ENCODE measurements at places on chromosomes 12 and 14.

DNA sequence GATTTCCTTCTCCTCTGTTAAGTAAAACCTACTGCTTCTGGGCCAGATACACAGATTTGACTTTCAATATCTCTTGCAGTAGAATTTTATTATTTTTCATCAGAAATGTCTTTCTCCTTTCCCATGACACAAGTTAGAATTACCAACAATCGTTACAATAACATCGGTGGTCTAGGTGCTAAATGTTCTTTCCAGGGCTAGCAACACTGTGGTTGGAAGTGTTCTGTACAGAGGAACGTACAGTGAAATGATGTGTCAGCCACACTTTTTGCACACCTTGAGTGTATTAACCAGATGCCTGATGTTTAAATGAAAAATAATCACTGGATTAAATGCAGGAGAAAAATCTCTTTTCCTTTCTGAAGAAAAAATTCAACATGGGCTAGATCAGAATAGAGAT is 27.7 kb upstream of the KLRD1 start:
- DNase-seq, result no peak

DNA sequence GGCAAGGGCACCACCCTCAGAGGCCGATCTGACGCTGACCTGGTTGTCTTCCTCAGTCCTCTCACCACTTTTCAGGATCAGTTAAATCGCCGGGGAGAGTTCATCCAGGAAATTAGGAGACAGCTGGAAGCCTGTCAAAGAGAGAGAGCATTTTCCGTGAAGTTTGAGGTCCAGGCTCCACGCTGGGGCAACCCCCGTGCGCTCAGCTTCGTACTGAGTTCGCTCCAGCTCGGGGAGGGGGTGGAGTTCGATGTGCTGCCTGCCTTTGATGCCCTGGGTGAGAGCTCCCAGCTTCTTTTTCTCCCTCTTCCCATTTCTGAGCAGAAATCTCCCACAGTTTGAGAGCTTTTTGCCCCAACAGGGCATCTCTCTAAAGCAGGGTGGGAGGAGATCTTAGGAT is 1.8 kb downstream of the OAS1 start:
- no peak for DNase-seq

- no peak for DNase-seq
These were observed 41.4 kb upstream of the SCN8A start for GRCh38 chr12:51549637-51550036.

GRCh38 chr14:101838476-101838875 is 77.0 kb downstream of the PPP2R5C start:
- DNase-seq, result no peak

DNA sequence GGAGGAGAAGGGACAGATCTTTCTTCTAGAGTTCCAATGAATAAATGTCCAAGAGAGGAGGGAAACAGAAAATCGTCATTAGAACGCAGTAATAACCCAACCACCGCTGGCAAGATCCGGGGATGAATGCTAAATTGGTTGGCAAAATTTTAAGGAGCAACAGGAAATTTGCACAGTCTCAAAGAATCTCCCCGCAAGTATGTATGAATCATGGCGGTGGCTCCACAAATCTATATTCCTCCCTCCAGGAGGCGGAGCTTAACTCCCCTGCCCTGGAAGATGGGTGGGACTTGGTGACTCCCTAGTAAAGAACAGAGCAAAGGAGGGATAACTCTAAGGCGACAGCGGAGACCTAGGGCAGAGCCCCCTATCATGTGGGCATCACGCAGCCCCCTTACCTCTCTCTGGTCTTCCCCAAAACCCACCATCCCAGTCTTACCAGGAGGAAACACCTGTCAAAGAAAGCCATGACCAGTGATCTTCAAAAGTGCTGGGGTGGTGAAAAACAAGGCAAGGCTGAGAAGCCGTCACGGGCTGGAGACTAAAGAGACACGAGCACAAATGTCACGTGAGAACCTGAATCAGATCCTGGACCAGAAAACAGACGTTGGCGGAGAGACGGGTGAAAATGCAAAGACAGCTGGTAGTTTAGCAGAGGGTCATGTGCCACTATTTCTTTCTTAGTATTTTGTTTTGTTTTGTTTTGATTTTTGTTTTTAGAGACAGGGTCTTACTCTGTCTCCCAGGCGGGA is 125.8 kb downstream of the NCOR2 start:
- no peak for DNase-seq

DNA sequence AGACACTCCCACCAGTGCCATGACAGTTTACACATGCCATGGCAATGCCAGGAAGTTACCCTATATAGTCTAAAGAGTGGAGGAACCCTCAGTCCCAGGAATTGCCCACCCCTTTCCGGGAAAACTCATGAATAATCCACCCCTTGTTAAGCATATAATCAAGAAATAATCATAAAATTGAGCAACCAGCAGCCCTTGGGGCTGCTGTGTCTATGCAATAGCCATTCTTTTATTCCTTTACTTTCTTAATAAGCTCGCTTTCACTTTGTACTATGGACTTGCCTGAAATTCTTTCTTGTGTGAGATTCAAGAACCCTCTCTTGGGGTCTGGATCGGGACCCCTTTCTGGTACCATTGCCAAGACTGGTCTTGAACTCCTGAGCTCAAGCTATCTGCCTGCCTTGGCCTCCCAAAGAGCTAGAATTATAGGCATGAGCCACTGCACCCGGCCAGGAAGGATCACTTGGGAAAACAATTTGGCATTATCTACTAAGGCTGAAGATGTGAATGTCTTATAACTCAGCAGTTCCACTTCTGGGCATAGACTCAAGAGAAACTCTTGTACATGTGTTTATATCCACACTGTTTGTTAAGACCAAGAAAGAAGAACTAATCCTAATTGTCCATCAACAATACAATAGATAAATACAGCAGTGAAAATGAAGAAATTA is 35.9 kb upstream of the CEP83 start:
- DNase-seq, result no peak

- DNase-seq, result no peak
These were observed 51.3 kb downstream of the SLC6A12 start for GRCh38 chr12:162467-163307.

DNA sequence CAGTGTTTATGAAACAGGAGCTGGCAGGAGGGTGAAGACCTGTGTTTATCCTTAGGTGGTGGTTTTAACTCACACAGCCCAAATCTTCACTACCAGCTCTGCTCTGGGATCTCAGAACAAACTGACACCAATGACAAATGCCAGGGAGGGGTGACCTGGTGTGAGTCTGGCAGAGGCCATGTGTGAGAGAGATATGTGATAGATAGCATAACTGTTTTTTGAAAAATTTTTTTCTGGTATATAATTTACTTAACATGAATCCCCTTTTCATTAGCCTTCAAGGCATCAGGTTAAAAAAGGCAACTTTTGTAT is 51.5 kb downstream of the SLC38A4 start:
- DNase-seq, result no peak
